NB4 (cell line): ENCODE measurements at places on chromosomes 6 and 20.

GRCh38 chr6:74277777-74278186, 581.8 kb downstream of the CD109 start:
- no peak for DNase-seq

- no peak for DNase-seq
Measured at GRCh38 chr6:144066255-144066654, 29.1 kb downstream of the SF3B5 start.

GRCh38 chr6:22764496-22764895, 195.1 kb downstream of the HDGFL1 start:
- no peak for DNase-seq

GRCh38 chr6:16045238-16045637, 83.6 kb upstream of the MYLIP start:
- no peak for DNase-seq

DNA sequence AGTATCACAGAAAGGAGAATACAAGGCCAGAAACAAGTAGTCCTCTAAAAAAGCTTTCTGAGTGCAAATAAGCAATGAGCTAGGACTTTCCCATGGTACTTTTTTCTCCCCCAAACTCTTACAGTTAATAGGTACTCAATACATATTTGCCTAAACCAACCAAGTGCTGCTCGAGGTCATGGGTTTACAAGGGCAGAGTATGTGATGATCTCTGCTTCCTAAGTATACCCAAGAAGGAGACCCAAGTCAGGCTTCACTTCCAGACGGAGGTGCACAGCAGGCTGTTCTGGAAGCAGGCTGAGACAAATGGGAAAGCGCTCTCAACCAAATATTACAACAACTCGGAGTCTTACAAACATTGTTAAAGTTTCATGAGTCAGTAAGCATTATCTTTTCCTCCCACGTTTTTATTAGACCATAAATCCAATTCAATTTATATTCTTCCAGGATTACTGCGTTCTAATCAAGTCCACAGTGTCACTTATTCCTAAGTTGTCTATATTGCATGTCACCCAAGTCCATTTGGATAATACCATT, 8.1 kb downstream of the FYN start:
- no peak for DNase-seq

- DNase-seq = no peak
Measured at GRCh38 chr6:3701631-3702030, 49.9 kb downstream of the PXDC1 start.

DNA sequence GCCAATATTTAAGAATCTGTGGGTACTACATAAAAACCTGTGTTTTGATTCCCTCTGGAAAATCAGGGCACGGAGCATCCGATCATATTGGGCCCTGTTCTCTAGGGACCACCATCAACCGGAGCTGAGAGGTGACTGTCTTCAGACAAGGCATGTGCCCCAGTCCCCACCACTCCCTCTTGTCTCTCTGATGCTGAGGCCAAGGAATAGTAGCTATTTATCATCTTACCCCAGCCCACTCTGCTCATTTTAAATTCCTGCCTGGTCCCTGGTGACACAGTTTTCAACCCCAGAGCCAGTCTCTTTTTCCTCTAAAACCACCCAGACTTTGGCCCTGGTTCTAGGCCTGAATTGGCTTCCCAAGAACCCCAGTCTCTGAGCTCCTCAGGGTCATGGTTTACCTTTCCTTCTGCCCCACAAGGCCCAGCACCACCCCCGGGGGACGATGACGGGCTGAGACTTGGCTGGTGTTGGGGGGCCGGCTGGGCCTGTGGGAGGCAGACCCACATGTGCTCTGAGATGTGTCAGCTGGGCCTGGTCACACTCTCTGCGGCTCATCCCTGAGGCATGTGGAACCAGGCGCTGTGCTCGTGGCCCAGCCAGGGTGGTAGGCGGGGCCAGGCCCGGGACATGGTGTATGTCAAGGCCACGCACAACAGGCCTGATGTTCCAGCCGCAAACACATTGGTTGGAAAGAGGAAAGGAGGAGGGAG, 114.4 kb downstream of the CEBPB start:
- no peak for DNase-seq

DNA sequence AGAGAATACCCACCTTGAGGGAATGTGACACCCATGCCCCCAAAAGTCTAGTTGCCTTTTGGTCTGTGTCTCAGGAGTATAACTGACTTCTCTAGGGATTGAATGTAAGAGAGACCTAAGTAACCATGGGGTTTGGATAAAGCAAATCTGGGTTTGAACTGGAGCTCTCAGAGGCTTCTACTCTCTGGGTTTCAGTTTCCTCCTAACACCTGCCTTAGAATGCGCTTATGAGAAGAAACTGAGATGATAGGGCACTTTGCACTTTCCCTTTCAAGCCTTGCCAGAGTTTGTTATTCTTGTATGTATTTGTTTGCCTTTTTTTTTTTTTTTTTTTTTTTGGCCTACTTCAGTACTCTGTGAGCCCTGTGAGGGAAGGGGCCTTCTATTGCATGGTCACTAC, 19.4 kb downstream of the SDHAF4 start:
- DNase-seq = no peak

- DNase-seq = no peak
Measured at GRCh38 chr6:106181664-106182418, 95.7 kb downstream of the PRDM1 start.
